AG04449 (cell line): ENCODE measurements at places on chromosomes 4 and X.
A peak's percentile ranks its signal among the peaks of the same experiment; 100 is the strongest.

- DNase-seq, result no peak
Measured at GRCh38 chr4:110224142-110224541, 25.7 kb upstream of the ELOVL6 start.

- no peak for DNase-seq
Measured at GRCh38 chr4:139773560-139774318, 108.1 kb downstream of the MGST2 start.

GRCh38 chrX:143664302-143664701 lies 28.4 kb upstream of the SLITRK4 start:
- DNase-seq, result no peak

GRCh38 chr4:60911127-60911526 lies 289.0 kb upstream of the ADGRL3 start:
- DNase-seq, result no peak

DNA sequence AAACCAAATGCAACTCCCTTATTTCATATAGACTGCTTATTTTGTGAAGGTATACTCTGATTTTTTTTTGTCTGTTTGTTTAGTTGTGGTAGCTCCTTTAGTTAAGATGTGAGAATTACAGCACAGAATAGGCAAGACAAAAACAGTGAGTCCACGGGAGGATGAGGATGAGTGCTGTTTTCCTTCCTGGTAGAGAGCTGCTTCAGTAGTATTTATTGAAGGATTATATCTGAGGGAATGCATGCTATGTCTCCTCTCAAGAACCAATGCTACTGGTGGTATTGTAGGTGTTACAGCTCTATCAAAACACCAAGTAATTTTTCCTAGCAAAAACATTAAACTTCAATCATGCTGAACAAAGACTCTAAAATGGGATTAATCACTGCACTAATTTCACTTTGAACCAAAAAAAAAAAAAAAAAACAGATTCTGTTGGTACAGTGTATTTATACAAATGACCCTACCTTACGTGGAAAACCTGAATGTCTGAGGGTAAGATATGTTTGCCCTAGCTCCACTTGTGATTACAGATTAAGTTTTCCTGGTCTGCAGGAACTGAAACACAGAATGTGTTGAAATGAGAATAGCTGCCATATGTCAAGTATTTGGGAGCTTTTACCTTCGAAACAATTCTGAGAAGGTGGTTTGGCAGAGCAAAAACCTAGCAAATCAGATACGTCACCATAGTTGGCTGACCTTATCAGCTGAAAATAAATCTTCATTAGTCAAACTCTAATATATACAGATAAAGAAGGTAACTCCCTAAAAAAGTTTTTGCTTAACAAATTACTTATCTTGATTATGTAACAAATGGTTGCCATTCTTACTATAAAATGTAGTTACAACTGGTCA lies 40.3 kb downstream of the PPP3CA start:
- no peak for DNase-seq

- DNase-seq, result no peak
Measured at GRCh38 chrX:133434197-133434820, 19.0 kb upstream of the GPC4 start.

GRCh38 chr4:189060104-189060503 lies 880.6 kb upstream of the FRG1 start:
- DNase-seq, result peak; percentile 10

- DNase-seq, result no peak
Measured at GRCh38 chr4:123545667-123546572, 149.3 kb downstream of the SPRY1 start.

GRCh38 chr4:4333265-4333706 lies 43.2 kb downstream of the ZBTB49 start:
- peak; percentile 70 for DNase-seq

DNA sequence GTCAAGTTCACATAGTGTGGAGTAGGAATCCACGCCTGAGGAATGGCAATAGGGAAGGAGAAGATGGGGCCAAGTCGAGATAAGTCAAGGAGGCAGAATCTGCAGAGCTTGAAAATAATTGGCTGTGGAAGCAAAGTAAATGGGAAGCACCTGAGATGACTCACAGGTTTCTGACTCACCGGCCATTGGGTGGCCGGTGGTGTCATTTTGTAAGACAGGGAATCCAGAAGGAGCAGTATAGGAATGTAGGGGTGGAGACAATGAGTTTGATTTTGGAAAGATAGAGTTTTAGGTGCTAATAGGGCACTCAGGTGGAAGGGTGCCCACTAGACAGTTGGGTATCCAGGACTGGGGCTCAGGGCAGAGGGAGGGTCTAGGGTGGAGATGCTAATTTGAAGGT lies 201.0 kb upstream of the MAMLD1 start:
- DNase-seq, result no peak

GRCh38 chr4:102318526-102318925 lies 26.8 kb downstream of the SLC39A8 start:
- no peak for DNase-seq

DNA sequence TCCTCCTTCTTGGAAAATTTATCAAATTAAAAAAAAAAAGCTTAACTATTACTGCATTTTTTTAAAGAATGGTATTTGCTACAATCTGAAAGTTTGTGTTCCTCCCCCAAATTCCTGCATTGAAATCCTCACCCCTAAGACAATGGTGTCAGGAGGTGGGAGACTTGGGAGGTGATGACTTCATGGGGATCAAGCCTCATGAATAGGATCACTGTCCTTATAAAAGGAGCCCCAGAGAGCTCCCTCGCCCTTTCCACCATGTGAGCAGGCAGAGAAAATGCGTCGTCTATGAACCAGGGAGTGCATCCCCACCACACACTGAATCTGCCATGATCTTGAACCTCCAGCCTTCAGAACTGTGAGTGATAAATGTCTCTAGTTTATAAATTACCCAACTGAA lies 38.0 kb downstream of the DHRSX start:
- no peak for DNase-seq

GRCh38 chr4:110165382-110166286 lies 32.8 kb downstream of the ELOVL6 start:
- DNase-seq, result no peak

- DNase-seq, result no peak
Measured at GRCh38 chrX:20442597-20442996, 175.9 kb upstream of the RPS6KA3 start.
